ENCODE measurements at places on chromosomes 2 and 18.

DNA sequence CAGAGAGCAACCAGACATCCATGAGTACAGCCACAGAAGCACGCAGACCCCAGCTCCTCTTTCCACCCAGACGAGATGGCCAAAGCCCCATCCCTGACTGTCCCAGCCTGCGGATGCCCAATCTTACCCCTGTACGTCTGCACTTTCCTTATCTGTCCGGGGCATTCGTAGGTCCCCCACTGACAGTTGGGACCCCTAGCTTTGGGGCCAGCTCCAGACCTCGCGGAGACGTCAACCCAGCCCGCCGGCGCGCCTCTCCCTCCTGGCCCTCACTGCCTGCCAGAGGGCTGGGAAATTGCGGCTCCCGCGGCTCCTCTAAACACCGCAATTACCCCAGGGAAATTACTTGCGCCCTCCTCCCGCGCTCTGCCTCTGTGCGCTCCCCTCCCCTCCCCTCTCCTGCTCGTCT lies 2.3 kb downstream of the ECEL1 start:
- DNase-seq: no peak

GRCh38 chr18:45611943-45612342 lies 3.3 kb upstream of the SLC14A2 start:
- DNase-seq: no peak

GRCh38 chr2:207219081-207219630 lies 53.4 kb upstream of the KLF7 start:
- no peak for DNase-seq

- DNase-seq: no peak
Measured at GRCh38 chr2:43101751-43102150, 124.7 kb downstream of the ZFP36L2 start.

DNA sequence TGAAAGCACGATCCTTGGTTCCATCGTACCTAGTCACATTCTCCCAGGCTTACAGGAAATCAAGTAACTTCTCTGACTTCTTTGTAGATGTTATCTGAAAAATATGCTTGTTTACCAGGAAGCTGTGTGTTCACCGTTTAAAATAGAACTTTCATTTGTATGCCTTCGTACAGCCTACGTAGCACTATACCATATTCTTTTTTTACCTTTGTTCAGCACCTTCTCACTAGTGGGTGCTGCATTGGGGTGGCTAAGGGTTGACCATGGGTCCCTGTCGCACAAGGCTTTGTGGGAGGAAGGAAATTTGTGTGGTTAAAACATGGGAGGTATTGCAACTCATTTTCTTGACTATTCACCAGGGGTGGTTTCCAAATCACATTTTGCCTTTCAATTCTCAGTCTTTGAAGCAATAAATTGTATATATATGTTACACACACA lies 16.6 kb downstream of the MALT1 start:
- no peak for DNase-seq

DNA sequence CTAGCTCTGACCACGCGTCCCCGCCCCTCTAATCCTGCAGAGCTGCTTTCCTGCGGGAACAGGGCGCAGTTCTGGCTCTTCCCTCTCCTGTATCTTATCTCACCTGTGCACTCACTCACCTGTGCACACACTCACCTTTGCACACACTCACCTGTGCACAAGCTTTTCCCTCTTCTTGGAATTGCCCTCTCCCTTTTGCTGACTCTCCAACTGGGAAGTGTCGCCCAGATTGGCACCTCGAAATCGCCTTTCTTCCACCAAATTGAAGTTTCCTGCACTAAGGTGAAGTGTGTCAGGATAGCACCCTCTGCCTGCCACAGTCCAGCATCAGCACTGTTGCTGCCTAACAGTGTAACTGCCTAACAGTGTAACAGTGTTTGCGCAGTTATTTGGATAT lies 566 bp upstream of the CMPK2 start:
- peak; percentile 9 for DNase-seq

DNA sequence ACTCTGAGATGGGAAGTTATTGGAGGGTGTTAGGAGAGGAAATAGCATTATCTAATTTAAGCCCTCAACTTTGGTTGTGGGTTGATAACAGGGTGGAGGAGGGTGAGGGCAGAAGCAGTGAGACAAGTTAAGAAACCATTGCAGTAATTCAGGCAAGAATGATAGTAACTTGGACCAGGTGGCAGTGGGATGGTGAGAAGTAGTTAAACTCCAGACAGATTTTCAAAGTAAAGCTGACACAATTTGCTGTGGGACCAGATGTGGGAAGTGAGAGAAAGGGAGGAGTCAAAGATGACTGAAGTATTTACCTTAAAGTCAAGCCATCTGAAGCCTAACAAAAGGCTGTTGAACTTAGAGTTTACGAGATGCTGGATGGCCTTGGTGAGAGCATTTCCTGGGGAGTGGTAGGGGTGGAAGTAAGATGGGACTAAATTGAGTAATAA lies 163.2 kb upstream of the KLF7 start:
- no peak for DNase-seq

DNA sequence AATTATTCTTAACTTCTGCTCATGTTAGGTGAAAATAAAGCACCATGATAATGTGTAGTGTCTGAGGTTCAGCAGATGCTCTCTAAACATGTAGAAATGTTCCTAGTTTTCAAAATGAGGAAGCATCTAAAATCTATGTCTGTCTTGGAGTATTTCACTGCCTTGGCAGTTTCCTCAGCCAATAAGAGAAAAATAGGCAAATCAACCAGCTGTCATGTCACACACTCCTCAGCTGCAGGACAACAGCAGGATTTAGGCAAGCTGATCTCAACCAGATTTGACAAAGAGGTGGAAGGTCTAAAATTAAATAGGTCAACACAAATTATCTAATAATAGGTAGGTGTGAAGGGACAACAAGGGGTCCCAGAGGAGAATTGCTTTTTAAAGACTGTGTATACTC lies 164.1 kb upstream of the BOD1L2 start:
- DNase-seq: no peak

- no peak for DNase-seq
Measured at GRCh38 chr2:105113616-105114291, 75.9 kb downstream of the MRPS9 start.
